ENCODE measurements at places on chromosomes 13 and 19.

DNA sequence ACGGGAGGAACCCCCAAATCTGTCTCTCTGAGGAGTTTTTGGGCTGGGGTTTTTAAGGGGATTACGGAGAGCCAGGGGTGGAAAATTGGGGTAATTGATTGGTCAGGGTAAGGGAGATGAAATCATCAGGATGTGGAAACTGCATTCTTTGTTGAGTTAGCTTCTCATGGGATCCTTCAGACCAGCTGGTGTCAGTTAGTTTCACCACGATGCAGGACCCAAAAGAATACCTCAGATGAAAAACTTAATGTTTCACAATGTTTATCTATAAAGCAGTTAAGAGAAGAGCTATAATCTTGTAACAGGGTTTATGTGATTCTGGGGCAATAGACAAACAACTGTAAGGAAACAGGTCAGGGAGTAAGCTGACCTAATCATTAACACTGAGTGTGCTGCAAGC lies 230.8 kb downstream of the POU4F1 start:
- DNase-seq, result no peak

GRCh38 chr13:109859898-109860297 lies 73.5 kb upstream of the IRS2 start:
- DNase-seq, result no peak

DNA sequence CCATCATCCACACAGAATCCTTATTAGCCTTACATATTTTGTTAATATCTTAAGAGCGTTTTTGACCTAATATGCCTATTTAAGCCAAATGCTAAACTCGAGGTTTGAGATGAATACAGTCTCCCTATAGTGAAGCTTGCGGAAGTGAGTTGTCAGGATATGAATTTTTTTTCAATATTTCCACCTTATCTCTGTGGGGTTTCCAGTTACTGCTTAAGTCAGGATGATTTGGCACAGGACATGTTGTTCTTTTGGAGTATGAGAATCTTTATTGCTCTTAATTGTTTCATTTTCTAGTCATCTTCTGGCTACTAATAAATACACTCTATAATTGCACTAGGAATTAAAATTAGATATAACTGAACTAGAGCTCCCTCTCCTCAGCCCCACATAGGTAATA lies 44.2 kb upstream of the GPC6 start:
- no peak for DNase-seq

DNA sequence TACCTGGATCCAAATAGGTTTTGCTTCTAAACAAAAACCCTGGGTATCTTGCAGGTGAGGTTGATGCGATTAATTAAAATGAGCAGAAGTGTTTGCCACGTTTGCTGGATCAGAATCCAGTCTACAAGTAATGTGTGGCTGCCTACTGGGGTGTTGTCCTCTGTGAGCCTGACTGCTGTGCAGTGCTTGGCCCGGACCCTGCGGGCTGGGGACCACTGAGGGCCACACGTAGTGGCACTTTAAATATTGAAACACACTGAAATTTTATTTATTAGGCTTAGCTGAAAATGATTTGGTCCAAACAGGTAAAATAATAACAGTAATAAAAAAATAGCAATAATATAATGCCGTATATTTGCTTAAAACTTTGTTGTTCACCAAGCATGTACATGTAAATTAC lies 338.0 kb downstream of the MYO16 start:
- DNase-seq, result no peak

- peak; percentile 16 for DNase-seq
Measured at GRCh38 chr13:48411841-48412531, 927 bp downstream of the LPAR6 start.

DNA sequence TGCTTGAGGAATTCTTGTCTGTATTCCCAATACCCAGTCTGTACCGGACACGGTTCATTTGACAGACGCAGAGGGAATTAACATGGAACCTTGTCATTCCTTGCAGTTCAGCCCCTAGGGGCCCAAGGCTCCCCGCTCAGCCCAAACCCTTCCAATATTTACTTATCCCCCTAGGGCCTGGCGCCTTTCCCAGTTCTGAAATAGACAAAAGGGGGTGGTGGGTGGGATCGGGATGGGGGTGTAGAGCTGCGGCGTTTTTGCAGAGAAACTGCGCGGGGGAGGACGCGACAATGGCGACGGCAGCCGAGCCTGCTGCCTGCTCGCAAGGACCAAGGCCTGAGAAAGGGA lies 583 bp downstream of the AKAP8L start:
- no peak for DNase-seq

DNA sequence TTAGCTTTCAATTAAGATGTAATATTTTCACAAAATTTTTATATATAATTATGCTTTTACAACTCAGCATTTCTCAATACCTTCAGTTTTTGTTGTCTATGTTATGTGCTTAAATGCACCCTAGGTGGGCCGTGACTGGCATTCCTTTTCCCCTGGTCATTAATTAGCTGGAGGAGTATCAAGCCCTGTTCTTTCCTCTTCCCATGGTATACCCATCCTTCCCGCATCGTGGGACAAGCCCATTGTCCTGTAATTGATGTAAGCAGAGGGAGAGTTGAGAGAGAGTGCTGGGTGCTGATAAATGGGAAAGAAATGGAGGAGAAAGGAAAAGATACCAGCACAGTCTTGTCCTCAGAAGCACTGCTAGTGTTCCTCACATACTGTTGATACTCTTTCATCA lies 591.7 kb downstream of the GPC6 start:
- DNase-seq, result no peak

DNA sequence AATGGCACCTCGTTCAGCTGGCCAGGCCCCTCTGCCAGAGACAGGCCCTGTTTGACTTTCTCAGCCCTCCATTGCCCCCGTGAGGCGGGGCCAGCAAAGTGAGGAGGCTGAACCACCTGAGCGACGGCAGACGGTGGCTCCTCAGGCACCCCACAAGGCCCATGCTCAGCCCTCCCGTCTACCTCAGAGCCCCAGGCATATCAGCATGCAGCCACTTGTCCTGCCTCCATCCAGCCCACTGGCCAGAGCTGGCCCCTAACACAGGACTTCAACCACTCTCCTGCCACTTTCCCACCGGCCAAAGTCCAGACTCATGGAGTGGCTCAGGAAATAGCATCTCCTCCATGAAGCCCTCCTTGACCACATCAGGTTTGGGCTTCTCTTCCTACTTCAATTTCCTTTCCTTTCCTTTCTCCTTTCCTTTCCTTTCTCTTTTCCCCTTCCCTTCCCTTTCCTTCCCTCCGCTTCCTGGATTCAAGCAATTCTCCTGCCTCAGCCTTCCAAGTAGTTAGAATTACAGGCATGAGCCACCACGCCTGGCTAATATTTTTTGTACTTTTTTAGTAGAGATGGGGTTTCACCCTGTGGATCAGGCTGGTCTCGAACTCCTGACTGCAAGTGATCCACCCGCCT lies 9.3 kb downstream of the SLC7A10 start:
- no peak for DNase-seq

- DNase-seq, result no peak
Measured at GRCh38 chr19:35790981-35791813, 15.8 kb downstream of the ARHGAP33 start.

DNA sequence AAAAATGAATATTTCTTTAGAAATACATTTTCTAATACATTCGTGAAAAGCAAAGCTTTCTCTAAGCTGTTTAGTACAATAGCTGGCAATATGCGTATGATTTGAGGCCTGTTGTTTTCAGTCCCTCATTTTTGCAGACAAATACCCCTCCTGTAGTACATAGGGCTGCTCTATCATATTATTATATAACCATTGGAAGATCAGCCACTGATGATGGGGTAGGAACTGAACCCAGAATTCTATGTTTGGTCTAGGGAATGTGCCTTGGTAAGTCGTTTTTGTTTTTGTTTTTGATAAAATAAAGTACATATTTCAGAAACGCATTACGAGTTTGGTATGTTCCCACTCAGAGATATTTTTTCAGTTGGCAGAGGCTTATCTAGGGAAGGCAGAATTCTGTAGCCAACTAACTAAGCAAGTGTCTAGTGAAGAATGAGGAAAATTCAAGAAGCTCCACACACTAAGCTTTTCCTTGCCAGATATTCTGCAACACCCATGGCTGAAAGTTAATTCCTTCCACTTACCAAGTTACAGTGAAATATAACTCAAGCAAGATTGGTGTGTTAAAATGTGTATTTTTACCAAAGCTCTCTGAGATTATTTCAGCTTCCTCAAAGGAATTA lies 656.9 kb upstream of the MIR17HG start:
- DNase-seq, result no peak

DNA sequence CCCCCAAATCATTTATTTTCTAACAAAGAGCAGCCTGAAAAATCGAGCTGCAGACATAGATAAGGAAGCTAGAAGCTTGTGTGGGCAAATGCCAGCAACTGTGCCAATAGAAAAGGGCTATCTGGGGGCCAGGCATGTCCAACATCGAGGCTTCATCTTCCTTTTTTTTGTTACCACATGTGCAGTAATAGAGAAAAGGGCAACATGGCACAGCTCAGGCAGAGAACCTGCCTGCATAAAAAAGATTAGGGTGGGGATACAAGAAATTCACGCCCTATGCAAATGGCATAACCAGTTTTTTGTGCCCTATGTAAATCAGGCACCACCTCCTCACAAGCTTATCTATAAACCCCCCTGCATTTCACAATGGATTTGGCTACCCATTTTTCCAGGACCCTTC lies 60.4 kb upstream of the ABCC4 start:
- no peak for DNase-seq

- no peak for DNase-seq
Measured at GRCh38 chr13:56528040-56528790, 612.5 kb upstream of the PRR20A start.

GRCh38 chr19:58084596-58085347 lies 13.3 kb downstream of the ZSCAN18 start:
- DNase-seq, result no peak

- DNase-seq, result no peak
Measured at GRCh38 chr19:1026783-1027649, 608 bp downstream of the CNN2 start.

- no peak for DNase-seq
Measured at GRCh38 chr13:46572752-46573431, 19.9 kb downstream of the LRCH1 start.

GRCh38 chr13:57935965-57936364 lies 304.4 kb downstream of the PCDH17 start:
- no peak for DNase-seq

- no peak for DNase-seq
Measured at GRCh38 chr19:5809469-5809868, 4.6 kb downstream of the NRTN start.

- DNase-seq, result no peak
Measured at GRCh38 chr19:2385053-2385721, 25.1 kb downstream of the TMPRSS9 start.

GRCh38 chr19:23817519-23817918 lies 58.8 kb upstream of the ZNF681 start:
- peak; percentile 35 for DNase-seq

DNA sequence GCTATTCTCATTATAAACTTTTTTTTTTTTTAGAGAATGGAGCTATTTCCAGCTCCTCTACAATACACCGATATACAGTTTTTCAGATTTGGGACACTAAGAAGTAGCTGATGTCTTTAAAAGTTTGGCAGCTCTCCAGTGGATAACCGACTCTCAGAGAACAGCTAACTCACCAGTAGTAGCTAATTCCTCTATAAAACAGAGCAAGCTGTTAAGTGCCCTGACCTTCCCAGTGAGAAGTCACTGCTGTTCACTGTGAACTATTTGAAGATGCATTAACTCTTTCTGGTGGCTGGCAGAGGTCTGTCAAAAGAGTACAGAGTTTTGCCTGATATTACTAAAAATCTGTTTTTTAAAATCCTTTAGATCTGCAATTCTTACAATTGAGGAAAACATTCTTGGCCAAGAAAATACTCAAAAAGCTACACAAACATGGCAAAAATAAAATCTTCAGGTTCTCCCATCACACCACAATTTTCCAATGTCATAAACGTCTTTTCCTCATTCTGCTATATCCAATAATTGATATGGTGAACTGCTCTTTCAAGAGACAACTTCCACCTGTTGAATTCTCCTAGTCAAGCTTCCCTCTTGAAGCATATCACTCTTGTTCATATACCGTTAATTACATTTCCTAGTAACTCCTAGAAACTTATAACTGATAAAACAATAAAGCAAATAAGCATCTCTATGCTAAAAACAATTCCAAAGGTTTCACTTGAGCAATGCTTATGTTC lies 44.2 kb downstream of the TBC1D4 start:
- DNase-seq, result no peak

- no peak for DNase-seq
Measured at GRCh38 chr19:3710265-3710812, 2.2 kb downstream of the TJP3 start.

DNA sequence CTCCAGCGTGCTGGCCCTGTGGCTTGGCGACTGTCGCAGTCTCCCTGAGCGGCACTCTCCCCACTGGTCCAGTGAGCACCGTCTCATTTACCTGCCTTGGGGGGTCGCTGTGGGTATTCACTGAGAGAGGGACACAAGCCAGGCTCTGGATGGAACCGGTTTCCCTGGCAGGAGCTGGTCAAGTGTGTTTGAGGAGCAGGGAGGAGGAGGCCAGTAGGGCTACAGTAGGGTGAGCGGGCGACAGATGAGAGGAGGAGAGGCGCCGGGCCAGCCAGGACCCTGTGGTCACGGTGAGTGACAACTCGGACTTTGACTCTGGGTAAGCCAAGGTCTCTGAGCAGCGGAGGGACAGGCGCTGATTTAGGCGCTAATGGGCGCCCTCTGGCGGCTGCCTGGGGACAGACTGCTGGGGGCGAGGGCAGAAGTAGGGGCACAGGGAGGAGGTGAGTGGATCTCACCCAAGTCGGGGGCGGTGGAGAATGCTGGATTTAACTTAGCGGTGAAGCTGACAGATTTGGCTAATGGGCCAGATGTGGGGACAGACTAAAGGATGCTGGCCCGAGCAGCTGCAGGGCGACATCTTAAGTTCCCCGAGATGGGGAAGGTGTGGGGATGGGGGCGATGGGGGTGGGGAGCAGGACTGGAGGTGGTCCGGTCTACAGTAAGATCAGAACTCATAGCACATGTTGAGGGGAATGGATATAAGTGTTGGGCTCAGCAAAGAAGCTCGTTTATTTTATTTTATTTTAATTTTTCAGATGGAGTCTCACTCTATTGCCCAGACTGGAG lies 4.7 kb upstream of the PRMT1 start:
- peak; percentile 72 for DNase-seq

DNA sequence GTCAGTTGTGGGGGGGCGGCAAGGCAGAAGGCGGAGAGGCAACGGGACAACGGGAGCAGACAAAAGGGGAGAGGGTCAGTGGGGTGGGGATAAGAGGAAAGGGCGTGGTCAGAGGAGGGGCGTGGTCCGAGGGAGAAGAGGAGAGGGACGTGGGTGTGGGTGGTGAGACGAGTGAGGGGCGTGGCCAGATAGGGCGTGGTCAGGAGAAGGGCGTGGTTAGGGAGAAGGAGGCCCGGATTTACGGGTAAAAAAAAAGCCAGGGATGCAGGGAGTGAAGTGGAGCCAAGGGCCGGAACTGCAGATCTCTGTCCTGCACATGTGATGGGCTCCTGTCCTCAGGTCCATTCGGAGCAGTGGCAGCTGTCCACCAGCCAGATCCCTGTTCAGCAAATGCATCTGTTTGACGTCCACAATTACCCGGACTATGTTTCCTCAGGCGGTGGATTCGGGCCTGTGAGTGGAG lies 21.5 kb downstream of the CPT1C start:
- no peak for DNase-seq

All from activated CD4-positive, alpha-beta T cell treated with anti-CD3 and anti-CD28 coated beads for 4 hours (primary cell).